Dorsolateral prefrontal cortex (tissue), 122 donors: ENCODE measurements at places on chromosomes 3 and 15.

GRCh38 chr3:68866157-68866556 lies 66.2 kb downstream of the TAFA4 start:
- no peak for DNase-seq

DNA sequence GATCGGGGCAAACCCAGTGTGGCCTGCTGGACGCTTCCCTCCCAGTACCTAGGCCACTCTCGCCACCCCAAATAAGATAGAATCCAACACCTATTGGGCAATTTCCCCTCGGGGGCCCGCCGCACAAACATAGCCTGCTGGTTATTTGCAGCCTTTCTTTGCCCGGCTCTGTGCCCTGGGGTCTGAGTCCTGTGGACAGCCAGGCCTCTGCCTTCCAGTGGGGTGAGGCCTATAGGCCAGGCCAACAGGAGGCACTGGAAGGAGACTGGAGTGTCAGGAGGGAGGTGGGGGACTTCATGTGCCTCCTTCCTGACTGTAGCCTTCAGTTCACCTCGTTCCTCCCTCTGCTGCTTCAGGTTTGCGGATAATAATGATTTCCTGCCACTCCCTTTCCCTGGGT lies 47.4 kb upstream of the LDHAL6B start:
- no peak for DNase-seq

DNA sequence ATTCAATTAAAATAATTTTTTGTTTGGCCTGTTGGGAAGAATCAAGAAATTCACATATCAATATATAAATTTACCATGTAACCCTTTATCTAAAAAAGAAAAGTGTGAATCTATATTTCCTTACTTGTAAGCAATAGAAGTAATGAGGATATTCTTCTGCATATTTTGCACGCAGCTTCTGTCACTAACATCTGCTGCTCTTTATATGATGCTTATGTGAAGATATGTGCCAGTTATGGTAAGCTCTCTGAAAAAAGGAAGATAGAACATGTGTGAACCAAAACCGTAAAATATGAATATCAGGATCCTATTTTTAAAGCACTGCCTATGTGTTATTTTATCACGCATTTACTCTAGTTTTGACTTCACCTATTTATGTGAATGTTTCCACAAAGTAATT lies 96.4 kb upstream of the ATP11B start:
- DNase-seq = no peak

DNA sequence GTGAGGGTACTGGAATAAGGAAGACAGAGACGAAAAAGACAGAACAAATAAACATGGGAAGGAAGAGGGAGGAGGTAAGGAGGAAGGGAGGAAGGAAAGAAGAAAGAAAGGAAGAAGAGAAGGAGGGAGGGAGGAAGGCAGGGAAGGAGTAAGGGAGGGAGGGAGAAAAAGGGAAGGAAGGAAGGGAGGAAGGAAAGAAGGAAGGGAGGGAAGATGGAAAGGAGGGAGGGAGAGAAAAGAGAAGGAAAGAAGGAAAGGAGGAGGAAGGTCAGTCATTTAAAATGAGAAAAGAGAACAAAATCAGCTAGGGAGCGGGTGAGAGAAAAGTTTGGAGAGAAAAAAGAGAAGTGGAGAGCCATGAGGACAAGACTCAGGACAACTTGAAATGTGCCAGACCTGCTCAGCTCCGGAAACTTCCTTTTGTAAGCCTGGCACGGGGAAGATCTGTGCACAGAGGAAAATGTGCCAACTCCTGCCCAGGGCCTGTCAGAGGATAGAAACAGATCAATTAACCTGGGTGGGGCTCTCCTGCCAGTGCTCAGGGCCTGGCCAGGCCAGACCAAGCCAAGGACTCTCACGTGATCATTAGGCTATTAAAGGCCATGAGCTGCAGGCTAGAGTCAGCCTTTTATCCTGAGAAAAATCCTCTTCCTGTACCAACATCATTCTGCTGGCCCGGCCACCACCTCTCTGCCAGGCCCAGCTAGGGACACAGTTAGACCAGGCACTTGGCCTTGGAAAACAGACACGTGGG lies 50.1 kb upstream of the BCL6 start:
- DNase-seq = no peak

DNA sequence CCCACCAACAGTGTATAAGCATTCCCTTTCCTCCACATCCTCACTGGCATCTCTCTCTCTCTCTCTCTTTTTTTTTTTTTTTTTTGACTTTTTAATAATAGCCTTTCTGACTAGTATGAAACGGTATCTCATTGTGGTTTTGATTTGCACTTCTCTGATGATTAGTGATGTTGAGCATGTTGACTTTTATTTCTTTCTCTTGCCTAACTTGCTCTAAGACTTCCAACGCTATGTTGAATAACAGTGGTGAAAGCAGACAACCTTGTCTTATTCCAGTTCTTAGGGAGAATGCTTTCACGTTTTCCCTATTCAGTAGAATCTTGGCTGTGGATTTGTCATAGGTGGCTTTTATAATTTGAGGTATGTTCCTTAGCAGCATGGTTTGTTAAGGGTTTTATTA lies 249.4 kb upstream of the MDFIC2 start:
- no peak for DNase-seq

- DNase-seq = no peak
Observed at GRCh38 chr3:48950051-48950450, 31.4 kb downstream of the ARIH2 start.

GRCh38 chr3:123936400-123936799 lies 24.6 kb downstream of the CCDC14 start:
- no peak for DNase-seq

- DNase-seq = no peak
Observed at GRCh38 chr15:40271685-40272484, 11.0 kb downstream of the ANKRD63 start.

DNA sequence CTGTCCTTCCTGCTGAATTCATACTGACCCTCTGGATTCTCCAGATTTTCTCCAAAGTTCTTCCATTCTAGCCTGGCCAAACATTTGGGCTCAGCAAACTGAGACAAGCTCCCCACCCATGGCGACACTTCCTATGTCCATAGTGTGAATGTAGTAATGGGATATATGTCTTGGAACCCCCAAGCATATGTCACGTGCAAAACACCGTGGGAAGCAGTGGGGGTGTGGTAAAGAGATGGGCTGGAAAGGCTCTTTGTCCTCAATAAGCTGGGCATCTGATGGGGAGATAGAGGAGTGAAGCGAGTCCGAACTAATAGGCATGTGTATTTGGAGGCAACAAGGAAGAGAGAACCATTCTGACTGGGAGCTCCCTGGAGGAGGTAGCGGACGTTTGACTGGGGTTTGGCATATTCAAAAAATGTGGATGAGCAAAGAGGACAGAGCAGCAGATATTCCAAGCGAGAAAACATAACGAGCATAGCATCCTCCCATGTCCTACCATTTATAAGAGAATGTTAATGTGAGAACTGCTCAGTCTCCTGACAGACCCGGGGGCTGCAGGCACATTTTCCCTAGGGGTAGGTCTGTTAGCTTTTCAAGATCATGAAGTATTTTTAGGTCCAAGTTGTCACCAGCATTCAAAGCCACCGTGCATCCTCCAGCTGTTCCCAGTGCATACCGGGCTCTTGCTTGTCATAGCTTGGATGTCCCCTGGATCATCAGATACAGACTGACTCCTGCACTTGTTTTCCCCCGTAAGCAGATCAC lies 25.6 kb downstream of the TPM1 start:
- no peak for DNase-seq

DNA sequence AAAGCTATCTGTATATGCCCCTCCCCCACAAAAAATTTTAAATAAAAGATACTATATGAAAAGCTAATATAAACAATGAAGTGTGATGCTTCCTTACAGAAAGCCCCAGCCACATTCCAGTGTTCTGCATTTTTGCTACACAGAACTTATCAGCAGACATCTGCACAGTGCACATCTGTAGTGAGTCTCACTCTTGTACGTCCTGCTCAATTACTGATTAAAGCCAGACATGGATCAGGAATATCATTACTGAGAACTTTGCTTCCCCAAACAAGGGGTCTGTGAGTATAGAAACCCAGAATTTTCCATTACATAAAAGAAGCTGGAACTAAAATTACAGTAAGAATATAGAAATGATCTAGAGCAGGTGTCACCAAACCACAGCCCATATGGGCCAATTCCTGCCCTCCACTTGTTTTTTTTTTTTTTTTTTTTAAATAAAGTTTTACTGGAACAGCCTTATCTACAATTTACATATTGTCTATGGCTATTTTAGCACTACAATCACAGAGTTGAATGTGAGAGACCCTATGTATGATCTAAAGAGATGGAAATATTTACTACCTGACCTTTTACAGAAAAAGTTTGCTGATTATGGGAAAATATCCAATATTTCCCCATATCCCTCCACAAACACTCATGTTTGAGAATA lies 45.7 kb downstream of the UBP1 start:
- no peak for DNase-seq

DNA sequence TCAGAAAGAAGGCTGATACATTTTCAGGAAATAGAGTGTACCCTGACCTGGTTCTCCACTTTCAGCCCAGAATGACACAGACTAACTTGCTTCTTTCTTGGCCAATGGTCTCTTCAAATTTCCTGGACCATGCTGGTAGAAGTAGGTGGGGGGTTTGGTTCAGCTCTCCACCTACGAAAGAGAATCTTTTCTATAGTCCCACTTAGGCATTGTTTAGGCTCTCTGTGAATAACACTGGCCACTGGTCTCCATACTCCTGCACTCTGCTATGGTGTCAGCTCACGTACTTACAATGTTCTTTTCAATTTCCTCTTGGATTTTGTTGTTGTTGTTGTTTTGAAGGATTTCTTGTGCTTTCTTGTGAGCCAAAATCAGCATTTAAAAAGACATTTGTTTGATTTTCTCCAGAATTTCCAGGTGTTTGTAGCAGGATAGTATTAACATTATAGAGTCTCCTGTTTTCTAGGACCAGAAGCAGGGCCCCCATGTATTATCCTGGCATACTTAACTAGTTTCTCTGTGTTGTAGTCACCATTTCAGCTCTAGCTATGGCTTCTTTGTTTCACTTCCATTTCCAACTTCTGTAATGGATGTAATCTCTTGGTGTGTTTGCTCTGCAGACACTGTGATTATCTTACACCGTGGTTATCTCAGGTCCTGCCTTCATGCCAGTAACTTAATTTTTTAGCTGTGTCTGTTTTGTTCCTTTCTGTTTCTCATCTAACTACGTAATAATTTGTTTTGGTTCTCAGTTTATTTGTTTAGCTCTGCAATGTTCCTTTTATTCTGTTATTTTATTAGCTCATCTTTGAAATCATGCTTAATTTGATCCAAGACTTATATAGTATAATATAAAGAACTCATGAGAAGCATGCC lies 61.4 kb downstream of the CHRNA7 start:
- DNase-seq = no peak

GRCh38 chr15:49331951-49332350 lies 91.1 kb upstream of the FGF7 start:
- no peak for DNase-seq

GRCh38 chr3:169052465-169053302 lies 610.8 kb downstream of the MECOM start:
- DNase-seq = no peak

DNA sequence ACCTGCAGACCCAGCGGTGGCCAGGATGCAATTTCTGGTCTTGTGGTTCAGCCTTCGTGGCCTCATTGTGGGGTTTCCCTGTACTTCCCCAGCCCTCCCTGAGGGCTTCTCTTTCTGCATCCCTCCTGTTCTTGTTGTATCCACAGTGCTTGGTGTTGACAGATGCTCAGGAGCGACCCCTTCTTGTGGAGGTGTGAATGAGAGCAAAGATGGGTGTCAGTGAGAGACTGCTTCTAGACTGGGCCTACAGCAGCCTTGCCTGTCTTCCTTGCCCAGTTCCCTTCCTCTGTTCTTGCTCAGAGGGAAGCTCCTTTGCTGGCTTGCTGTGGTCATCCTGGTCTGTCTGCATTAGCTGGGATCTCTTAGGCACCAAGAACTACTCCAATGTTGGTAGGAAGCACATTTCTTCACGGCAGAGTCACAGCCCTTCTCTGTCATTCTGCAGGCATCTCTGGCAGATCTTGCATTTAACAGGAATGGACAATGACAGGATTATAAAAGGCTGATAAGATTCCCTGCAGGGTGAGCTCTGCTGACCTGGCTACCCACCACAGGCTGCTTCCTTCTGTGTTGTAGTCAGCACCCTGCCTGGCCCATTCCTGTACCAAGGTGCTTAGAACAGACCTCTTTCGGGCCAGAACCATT lies 317.8 kb upstream of the C2CD4B start:
- no peak for DNase-seq

DNA sequence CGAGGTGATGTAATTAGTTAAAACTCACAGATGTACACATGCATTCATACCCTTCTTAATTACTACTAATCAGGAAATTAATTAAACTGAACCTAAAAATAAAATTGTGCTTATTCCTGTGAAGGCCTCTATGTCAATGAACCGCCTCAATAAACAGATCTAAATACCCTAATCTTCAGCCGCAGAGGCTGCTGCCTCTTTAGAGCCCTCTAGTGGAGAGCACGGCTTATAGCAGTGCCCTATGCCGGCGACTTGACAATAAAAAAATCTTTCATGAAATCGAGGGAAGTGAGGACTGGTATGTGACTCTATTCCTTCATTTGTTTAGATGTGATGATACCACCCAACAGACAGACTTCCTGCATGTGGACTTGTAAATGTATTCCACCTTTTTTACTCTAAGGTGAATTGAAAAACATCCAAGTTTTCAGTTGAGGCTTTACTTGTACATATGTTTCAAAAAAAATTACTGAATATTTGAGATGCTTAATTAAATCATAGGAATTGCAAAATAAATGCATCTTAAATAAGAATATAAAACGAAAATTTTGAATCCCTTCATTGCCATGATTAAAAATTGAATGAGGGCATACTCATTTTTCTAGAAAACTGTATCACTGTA lies 8.3 kb upstream of the EPHA3 start:
- no peak for DNase-seq

- no peak for DNase-seq
Observed at GRCh38 chr3:149555927-149556326, 81.4 kb downstream of the TM4SF4 start.

GRCh38 chr3:52259035-52259434 lies 13.5 kb downstream of the PPM1M start:
- DNase-seq = no peak

GRCh38 chr3:125675791-125676190 lies 80.5 kb upstream of the OSBPL11 start:
- DNase-seq = no peak
